Stimulated activated CD8-positive, alpha-beta memory T cell treated with anti-CD3 and anti-CD28 coated beads, Interleukin-15, amount 100 ng/mL, for 4 hours (primary cell): ENCODE measurements at places on chromosomes 5 and 9.

DNA sequence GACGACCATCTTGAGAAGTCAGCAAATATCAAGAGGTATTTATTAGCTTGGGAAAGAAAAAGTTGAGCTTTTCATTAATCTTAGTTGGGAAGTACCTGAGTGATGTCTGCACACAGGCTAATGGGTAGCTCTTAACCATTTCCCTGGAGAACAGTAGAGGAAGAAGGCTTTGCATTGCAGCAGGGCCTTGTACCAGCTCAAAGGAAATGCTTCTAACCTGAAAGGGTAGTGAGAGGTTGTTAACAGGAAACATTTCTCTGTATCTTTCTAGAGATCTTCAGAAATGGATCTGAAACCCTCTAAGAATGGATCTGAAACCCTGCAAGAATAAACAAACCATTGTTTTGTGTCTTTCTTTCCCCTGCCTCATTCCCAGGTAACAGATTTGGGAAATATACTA lies 393.3 kb downstream of the PLK2 start:
- no peak for DNase-seq

- DNase-seq: no peak
These were observed 51.1 kb downstream of the MAST4 start for GRCh38 chr5:66647146-66647856.

- DNase-seq: no peak
These were observed 81.6 kb upstream of the MIER3 start for GRCh38 chr5:57033503-57033902.

DNA sequence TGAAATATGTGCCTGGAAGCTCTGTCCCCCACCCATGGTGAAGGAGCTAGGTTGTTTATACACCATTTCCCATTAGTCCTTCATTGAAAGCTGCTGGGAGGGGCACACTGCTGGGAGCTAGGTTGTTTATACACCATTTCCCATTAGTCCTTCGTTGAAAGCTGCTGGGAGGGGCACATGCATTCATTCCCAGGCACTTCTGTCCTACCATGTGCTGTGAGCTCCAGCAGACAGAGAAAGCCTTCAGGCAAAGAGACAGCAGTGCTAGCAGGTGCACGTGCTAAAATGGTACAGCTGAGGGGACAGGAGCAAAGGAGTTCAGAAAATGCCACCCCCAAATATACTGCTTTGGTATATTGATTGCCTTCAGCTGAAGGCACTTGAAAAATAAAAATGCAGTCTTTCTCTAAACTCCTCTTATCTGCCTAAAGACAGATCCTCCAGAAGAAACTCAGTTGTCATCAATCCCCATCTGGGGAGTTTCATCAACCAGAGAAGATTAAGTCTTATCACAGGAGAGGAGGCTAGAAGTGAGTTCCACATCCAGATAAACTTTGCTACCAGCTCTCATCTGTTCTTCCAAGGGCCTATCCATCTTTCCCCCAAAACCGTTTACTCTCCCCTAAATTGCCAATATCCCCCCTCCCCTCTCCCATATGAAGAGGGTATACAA lies 27.7 kb upstream of the DAPK1 start:
- no peak for DNase-seq

DNA sequence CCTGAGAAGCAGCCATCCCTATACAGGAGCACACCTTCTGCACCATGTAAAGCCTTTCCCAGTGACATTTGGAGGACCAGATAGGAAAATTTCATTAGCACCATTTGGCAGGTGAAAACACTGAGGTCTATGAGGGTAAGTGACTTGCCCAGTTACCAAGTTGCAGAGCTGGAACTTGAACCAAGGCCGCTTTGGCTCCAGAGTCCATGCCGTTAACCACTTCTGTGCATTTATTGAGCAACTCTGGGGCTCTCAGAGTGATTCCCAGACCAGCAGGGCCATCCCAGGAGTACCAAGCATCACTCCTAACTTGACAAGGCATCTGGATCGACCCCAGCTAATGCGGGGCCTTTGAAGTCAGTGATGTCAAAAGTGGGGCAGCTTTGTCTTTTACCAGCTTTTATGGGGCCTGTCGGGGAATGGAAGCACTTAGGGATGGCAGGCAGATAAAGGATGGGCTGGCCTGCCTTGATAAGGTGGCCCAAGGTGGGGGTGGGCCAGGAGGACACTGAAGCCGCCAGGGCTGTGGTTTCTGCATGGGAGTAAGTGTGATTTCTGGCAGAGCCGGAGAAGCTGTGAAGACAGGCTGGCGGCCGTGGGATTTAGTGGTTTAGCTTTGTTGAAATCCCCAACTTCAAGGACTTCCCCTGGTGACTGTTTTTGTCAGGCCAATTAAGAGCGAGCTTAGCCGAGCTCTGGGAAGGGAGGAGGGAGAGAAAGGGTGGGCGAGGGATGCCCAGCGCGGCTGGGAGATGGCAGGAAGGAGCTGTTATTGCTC lies 127.3 kb downstream of the MACROH2A1 start:
- no peak for DNase-seq

- DNase-seq: no peak
These were observed 22.2 kb downstream of the COL27A1 start for GRCh38 chr9:114177423-114178064.

DNA sequence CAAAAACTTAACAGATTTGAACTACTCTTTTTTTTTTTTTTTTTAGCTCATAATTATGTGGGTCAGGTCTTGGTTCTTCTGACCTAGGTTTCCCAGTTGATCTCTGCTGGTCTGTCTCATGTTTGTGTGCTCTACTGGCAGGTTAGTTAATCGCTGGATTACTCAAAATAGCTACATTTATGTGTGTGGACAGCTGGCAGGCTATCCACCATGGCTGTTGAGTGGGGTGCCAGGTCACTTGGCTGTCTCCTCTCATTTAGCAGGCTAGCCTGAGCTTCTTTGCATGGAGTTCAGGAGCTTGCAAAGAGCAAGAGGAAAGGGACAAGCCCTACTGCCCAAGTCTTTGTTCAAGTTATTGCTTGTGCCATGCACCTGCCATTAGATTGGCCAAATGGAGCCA lies 9.3 kb downstream of the ADCY2 start:
- no peak for DNase-seq

GRCh38 chr5:69276422-69277174 lies 41.9 kb downstream of the CDK7 start:
- no peak for DNase-seq

DNA sequence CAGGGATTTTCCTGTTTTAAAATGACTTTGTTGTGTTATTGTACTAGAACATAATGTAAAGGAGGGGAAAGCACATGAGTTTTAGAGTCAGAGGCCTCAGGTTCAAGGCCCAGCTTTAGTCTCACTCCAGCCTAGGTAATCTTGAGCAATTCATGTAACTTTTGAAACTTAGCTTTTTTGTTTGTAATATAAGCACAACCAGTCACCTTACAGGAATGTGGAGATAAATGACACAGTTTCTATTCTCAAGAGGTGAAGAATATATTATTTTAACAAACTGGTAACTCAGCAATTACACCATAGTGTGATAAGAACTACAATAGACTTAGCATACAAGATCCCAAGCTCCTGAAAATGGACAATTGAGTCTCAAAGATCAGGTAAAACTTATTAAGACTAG lies 51.2 kb downstream of the ADAMTS19 start:
- no peak for DNase-seq

GRCh38 chr9:223152-223551 lies 8.5 kb downstream of the DOCK8 start:
- no peak for DNase-seq

- DNase-seq: no peak
These were observed 40.9 kb upstream of the SLC25A51 start for GRCh38 chr9:37944671-37945481.

DNA sequence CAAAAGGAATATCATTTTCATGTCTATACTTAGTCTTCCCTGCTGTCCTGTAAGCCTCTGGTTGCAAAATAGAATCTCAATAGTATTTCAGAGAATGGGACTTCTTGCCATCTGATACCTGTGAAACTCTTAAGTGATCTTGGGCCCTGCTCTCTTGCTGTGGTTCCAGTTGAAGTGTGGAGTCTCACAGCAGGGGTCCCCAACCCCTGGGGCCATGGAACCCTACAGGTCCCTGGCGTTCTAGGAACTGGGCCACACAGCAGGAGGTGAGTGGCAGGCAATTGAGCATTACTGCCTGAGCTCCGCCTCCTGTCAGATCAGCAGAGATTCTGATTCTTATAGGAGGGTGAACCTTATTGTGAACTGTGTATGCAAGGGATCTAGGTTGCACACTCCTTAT lies 65.9 kb downstream of the ZSWIM6 start:
- no peak for DNase-seq

DNA sequence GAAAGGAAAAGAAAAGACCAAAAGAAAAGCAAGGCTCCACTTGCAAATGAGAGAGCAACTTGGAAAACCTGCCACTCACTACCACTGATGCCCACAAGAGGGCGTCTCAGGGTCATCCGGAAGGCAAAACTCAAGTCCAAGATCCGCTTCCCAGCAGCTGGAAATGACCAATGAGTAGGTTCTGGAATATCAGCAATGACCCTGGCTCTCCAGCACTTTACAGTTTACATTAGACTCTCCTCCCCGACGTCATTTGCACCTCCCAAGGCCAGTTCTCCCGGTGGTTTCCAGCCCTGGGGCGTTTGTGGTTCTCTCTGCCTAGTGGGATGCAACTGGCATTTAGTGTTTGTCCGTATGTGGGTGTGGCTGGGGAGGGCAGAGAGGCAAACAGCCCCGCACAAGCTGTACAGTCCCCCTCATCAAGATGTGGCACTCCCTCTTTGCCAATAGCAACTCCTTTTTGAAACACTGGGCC lies 193.8 kb upstream of the ZNF618 start:
- no peak for DNase-seq

- DNase-seq: no peak
These were observed 107.6 kb downstream of the SYK start for GRCh38 chr9:90909225-90909624.

DNA sequence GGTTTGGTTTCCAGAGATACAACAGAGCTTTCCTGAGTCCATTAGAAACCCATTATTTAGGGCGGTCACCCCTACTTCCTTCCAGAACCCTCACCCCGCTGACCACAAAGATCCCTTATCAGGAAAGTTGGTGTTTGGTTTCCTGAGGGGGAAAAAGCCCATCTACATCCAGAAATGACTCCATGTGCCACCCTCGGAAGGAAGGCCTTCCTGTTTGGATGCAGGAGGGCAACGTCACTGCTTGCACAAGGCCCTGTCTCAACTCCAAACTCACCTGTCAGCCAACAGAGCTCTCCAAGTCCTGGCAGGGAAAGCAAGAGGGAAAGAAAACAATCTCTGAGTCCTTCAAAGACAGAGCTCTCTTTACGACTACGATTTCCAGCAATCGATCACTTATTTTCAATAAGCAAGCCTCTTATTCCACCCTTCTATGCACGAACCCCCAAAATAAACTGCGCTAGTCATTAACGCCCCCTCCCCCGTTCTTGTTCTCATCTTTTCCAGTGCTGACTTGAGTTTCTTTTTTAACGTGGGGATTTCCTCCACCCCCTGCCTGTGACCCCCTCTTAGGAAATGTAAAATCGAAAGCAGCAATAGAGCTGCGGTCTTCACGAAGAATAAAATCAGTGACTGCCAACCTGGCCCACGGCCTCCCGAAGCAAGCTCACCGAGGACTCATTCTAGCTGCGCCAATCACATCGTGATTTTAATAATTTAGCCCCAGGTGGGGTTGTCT lies 35.7 kb upstream of the NTNG2 start:
- no peak for DNase-seq

- no peak for DNase-seq
These were observed 90.1 kb downstream of the RFX3 start for GRCh38 chr9:3435732-3436131.

GRCh38 chr9:96758845-96759673 lies 18.8 kb downstream of the ZNF510 start:
- DNase-seq: no peak

DNA sequence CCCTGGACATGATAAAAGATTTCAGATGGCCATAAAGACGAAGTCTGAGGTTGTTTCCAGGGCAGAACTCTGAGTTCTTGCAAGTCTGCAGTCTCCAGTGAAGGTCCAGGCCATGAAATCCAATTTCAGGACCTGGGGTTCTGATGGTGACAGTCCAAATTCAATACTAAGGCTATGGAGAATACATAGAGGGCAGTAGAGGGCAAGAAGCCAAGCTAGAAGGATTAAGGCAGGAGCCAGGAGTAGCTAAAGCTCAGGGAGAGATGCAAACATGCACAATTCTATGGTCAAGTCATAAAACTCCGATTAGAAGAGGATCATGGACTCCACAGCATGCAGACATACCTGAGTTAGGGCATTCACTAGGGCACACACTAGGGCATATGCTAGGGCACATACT lies 11.4 kb downstream of the SLIT3 start:
- no peak for DNase-seq

- no peak for DNase-seq
These were observed 206.1 kb downstream of the TUSC1 start for GRCh38 chr9:25472085-25472607.

DNA sequence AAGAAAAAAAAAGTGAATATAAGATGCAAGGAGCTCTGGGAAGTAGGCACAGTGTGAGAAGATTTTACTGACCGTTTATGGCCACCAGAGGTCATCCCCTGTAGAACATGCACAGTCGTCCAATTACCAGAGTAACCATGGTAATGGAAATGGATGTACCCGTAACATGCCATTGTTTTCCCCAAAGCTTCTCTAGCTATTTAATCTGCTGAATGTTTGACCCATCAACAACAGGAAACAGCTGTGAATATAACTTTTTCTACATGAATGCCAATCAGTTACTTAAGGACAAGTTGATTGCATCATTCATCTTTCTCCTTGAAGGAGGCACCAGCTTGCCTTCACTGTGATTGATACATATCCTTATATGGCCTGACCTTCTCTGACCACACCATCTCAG lies 1967.0 kb upstream of the CDH9 start:
- DNase-seq: no peak

- no peak for DNase-seq
These were observed 534 bp upstream of the SAPCD2 start for GRCh38 chr9:137070906-137071275.

- DNase-seq: no peak
These were observed 10.8 kb upstream of the BOD1 start for GRCh38 chr5:173627271-173627670.

- no peak for DNase-seq
These were observed 11.3 kb downstream of the OXCT1 start for GRCh38 chr5:41858890-41859289.

- no peak for DNase-seq
These were observed 339.5 kb upstream of the ZNF608 start for GRCh38 chr5:125085797-125086505.

- DNase-seq: no peak
These were observed 163.6 kb upstream of the PRLR start for GRCh38 chr5:35393901-35394300.

- DNase-seq: no peak
These were observed 5.4 kb downstream of the GDA start for GRCh38 chr9:72154468-72155285.

GRCh38 chr5:114361724-114362196 lies at the start of gene KCNN2:
Gene KCNN2 (plus strand): TSS chr5:114362070. CDS start chr5:114362140, 70 bp downstream.
- DNase-seq: no peak

- no peak for DNase-seq
These were observed 179.0 kb upstream of the ADRA1B start for GRCh38 chr5:159737263-159737662.

- DNase-seq: no peak
These were observed 117.9 kb downstream of the ANXA1 start for GRCh38 chr9:73269430-73270101.
